ENCODE measurements at places on chromosomes 5 and 9.

DNA sequence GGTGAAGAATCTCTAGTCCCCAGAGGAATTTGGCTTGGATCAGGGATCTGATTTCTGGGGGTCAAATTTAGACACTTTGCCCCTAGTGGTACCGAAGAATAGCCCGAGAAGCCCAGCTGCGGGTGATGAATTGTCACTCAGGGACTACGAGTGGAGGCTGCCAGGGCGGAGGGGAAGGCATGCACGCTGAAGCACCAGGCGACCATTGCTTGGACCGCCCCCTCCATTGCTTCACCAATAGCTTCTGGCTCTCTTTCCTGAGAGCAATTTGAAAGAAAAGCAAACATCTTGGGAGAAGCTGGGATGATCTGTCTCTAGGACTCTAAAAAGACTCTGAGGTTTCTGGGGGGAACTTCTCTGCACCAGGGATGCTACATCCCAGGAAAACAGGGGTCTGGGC lies 137.6 kb downstream of the CRB2 start:
- DNase-seq, result no peak

- DNase-seq, result no peak
Measured at GRCh38 chr5:120388016-120388781, 75.9 kb upstream of the PRR16 start.

GRCh38 chr5:91146905-91147600 lies 236.1 kb downstream of the ARRDC3 start:
- no peak for DNase-seq

- DNase-seq, result no peak
Measured at GRCh38 chr9:75866273-75866871, 24.1 kb upstream of the PCSK5 start.

GRCh38 chr9:33813712-33814641 lies 3.0 kb upstream of the UBE2R2 start:
- DNase-seq, result no peak

DNA sequence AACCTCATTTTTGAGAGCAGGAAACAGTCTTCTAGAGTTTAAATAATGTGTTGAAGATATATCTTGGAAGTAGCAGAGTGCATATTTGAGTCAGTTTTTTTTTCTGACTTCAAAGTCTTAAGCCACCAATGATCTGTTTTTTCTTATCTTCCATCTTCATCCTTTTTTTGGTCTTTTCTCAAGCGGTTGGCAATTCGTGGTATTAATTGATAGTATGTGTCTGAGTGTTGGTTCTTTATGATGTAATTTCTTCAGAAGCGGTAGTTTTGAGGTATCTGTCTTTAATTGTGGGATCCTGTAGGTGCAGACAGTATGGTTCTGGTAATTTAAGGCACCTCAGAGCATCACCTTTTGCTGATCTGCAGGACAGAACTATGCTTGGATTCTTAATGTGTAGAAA lies 3.9 kb downstream of the CSNK1G3 start:
- DNase-seq, result no peak

GRCh38 chr5:36651761-36652685 lies 45.6 kb downstream of the SLC1A3 start:
- no peak for DNase-seq

DNA sequence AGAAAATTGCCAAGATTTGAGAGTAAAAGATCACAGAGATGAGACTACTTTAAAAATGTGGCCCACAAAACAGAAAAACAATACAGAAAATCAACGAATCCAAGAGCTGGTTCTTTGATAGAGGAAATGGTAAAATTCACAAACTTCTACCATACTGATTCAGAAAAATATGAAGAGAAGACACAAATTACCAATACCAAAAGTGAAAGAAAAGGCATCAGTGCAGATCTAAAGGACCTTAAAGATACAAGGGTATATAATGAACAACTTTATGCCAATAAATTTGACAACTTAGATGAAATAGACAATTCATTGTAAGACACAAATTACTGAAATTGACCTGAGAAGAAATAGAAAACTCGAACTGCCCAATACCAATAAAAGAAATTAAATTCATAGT lies 24.4 kb upstream of the SLC1A1 start:
- no peak for DNase-seq

GRCh38 chr9:29062446-29062845 lies 1489.2 kb upstream of the C9orf72 start:
- no peak for DNase-seq

GRCh38 chr9:105295201-105295550 lies 50.7 kb downstream of the SLC44A1 start:
- no peak for DNase-seq

- no peak for DNase-seq
Measured at GRCh38 chr9:113999256-114000062, 78.6 kb downstream of the AMBP start.

DNA sequence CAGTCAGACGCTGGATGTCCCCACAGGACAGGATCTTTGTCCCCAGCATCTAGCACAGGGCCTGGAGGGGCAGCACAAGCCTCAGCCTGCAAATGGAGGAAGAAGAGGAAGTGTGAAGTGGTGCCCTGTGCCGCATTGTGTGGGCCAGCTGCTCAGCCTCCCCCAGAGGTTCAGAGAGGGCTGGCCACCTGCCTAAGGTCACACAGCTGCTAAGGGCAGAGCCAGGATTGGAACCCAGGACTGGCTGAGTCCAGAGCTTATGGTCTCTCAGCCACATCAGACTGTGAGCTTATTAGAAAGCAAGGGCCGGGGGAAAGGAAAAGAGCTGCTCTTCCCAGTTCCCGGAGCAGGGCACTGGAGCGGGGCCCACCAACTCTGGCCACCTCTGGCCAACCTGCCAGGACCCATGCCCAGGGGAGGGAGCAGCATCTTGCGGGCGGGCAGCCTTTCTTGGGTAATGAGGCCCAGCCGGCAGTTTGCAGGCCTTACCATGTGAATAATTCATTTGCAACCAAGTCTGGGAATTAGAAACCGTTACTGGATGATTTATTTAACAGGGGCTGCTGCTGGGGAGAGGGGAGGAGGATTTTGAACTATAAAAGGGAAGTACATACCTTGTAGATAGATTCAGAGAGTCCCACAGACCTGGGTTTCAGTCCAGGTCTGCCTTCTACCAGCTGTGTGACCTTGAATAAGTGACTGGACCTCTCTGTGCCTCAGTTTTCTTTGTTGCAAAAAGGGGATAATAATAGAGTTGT lies 11.6 kb upstream of the CRB2 start:
- no peak for DNase-seq

DNA sequence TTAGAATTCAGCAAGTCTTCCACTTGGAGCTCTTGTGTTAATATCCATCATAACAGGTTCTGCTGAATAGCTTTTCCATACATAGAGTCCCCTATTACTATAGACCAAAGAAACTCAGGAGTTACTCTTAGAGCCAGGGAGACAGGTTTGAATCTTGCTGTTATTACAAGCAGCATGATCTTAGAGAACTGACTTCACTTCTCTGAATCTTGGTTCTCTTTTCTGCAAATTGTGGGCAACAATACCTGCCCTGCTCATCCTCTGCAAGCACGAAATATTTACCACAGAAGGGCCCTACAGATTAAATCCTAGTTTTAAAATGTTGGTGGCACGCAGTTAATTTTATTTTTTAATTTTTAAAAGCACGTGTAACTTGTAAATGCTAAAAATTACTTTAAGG lies 111.7 kb downstream of the TLR4 start:
- DNase-seq, result no peak

GRCh38 chr5:132256086-132256782 lies 1.3 kb upstream of the PDLIM4 start:
- DNase-seq, result no peak

GRCh38 chr5:129609710-129610109 lies 138.2 kb upstream of the MINAR2 start:
- no peak for DNase-seq

GRCh38 chr9:4111233-4112008 lies 188.4 kb downstream of the GLIS3 start:
- no peak for DNase-seq

- no peak for DNase-seq
Measured at GRCh38 chr5:69032009-69032408, 61.8 kb upstream of the SLC30A5 start.

DNA sequence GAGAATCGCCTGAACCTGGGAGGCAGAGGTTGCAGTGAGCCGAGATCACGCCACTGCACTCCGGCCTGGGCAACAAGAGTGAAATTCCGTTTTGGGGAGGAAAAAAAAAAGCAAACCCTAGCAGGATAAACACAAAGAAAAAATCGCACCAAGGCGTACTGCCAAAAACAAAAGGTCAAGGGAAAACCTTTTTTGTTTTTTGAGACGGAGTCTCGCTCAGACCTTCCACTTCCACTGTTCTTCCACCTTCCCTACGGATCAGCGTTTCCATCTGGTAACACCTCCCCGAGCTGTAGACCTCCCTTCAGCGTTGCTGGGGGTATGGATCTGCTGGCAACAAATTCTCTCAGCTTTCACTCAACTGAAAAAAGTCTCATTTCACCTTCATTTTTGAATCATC lies 20.1 kb upstream of the FCN2 start:
- no peak for DNase-seq

DNA sequence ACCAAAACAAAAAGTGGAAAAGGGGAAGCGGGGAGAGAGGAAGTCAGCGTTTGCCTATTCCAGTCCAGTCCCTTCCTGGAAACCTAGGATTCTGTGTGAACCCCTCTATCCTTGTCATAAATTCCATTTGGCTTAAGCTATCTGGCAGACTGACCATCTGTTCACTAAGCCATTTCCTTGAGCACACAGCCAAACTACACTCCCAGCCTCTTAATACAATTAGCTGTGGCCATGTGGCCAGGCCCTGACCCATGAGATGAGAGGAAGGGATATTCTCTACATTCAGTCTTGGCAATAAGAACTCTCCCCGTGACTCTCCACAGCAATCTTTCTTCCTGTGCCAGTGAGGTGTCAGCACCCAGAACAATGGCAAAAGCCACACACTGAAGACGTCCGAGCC lies 424.8 kb downstream of the TLE1 start:
- no peak for DNase-seq

GRCh38 chr5:13427827-13428557 lies 516.5 kb downstream of the DNAH5 start:
- no peak for DNase-seq

- DNase-seq, result no peak
Measured at GRCh38 chr9:105656131-105656921, 5.9 kb upstream of the TAL2 start.

- no peak for DNase-seq
Measured at GRCh38 chr5:141812512-141812911, 65.7 kb downstream of the PCDH1 start.

- no peak for DNase-seq
Measured at GRCh38 chr9:121455527-121456239, 44.0 kb downstream of the GGTA1 start.

- no peak for DNase-seq
Measured at GRCh38 chr9:124810663-124811355, 33.9 kb downstream of the OLFML2A start.

GRCh38 chr5:7246287-7246686 lies 149.7 kb upstream of the ADCY2 start:
- no peak for DNase-seq

DNA sequence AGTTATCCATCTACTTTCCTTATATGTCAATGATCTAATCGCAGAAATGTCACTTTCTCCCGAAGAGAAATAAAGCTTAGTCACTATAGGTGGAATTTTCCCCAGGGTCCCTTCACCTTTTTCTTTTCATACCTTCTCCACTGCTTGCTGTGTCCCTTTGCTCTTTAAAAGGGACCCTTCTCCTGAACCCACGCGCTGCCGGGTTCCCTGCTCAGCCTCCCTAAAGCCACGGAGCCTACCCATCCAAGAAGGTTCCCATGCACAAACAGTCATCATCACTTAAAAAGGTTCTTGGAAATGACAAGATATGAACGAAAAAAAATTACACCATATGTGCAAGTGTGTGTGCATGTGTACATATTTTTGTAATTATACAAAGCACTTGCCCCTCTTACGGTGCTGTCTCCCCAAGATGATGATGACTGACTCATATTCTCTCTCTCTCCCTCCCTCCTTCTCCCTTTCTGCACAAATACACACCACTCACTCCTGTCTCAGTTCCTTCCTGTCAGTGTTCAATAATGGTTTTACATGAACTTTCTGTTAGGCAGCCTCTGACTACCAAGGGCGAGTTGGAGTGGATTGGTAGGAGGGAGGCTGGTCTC lies 1.5 kb upstream of the PTPRD start:
- no peak for DNase-seq

DNA sequence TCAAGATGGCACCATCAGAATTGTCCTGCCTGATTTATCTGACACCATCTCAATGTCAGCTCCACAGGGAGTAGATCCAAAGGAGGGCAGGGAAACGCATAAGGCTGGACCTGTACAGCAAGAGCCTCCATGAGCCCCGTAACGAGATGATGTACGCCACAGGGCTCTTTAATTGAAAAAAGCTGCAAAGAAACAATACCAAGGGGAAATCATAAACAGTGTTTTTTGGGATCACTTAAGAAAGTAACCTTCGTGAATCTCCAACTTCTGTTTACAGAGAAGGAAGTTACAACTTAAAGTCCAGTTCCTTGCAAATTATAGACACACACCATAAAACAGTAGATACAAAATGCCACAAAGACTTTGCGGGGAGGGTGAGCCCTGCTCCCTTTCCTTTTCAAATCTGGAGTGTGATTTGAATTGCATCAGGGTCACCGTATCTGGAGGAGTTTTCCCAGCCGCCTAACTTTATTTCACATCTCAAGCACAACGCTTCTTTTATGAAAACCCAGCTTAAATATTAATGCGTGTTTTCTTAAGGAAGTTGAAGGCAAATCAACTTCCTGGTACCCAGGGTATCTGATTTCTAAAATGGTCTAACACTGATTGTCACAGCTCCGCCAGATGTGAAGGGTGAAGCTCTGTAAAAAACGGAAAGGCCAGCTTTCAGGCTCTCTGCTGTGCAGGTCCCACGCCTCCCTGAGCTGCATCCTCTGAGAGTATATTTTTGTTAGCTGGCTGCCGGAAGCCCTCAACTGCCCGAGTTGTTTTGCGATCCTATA lies 88.9 kb downstream of the EBF1 start:
- no peak for DNase-seq

DNA sequence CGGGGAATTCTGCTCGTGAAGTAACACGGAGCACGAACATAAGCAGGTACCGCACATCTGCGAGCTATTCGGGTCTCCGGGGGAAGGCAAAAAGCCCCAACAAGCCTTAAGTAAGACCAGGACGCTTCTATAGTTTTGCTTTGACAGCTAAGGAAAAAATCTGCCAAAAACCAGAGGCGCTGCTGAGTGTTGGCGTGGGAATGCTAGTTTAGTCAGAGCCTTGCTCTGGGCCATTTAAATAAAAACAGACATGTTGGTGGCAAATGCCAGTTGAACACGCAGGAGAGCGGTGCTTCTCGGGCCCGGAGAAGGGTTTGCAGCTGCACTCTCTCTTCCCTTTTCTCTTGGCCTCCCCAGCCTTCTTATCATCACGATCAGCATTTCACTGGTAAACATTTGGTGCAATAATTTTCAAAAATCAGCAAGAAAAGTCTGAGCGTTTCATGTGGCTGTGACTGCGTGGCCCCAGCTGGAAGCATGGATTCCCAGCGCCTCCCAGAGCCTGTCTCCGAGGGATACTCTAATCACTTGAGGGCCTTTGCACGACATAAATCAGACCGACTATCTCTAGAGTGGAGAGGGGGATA lies 6.4 kb upstream of the NOTCH1 start:
- DNase-seq, result no peak
